ENCODE measurements at places on chromosomes 3 and 15.

DNA sequence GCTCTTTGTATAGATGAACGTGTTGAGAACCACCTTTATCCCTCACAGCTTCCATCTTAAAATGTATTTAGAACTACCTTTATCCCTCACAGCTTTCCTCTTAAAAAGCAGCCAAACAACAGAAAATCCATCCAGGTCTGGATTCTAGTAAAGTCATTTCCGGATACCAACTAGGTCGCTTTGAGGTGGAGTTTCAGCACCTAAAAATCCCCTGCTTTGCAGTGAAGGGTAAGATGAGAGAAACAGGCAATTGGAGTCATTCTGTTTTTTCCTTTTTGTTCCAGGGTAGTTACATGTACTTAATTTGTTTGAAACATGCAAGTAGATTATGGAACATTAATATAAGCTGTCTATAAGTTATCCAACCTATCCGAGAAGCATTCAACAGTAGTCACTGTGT lies 192.0 kb downstream of the UBE2E2 start:
- no peak for DNase-seq

DNA sequence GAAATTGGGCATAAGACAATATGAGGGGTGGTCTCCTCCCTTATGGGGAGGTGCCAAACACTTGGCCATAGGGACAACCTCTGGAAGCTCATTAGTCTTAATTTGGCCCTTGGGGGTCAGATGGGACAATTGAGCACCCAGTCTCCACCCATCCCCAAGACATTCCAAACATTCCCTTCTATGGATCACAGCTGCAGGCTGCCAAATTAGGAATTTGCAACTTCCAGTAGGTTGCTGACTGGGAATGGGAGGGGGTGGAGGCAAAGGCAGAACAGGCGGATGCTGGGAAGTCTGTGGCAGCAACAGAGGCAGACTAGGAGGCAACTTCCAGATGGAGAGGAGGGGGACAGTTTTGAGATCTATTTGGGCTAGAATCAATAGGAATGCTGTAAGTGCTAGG lies 1.4 kb upstream of the PDHB start:
- DNase-seq: no peak

- DNase-seq: no peak
These were observed 15.4 kb downstream of the SH3BP5 start for GRCh38 chr3:15316998-15317435.

DNA sequence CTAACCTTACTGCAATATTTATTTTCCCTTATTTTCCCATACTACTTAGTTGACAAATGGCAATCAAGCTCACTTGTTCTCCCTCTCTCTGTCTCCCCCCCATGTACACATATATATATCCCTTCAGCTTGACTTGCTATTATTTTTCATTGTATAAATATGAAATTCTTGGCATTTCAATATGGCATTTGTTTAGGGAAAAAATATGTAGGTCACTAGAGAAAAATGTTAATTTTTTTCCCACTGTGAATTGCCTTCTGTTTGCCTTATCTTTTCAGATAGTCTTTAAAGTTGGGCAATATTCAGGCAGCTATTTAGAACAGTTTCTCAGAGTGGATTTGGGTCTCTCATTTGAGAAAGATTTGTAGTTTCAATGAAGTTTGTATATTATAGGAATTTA lies 62.8 kb upstream of the UTS2B start:
- DNase-seq: no peak

DNA sequence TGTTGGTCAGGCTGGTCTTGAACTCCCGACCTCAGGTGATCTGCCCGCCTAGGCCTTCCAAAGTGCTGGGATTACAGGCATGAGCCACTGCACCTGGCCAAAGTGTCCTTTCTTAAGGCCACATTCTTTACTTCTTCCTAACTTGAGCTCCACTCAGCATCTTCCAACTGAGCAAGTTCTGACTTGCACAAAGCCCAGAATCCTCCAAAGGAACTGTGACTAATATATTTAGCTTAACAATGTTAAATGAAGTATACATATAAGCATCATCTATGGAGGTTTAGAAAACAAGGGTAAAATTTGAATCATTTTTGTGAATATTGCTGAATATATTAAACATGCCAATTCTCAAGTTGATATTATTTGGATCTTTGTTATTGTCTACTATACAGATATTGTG lies 93.7 kb downstream of the SHQ1 start:
- DNase-seq: no peak

- DNase-seq: no peak
These were observed 56.2 kb downstream of the CEMIP start for GRCh38 chr15:80835336-80835735.

GRCh38 chr3:109362823-109363222 lies 25.5 kb upstream of the DPPA4 start:
- no peak for DNase-seq

DNA sequence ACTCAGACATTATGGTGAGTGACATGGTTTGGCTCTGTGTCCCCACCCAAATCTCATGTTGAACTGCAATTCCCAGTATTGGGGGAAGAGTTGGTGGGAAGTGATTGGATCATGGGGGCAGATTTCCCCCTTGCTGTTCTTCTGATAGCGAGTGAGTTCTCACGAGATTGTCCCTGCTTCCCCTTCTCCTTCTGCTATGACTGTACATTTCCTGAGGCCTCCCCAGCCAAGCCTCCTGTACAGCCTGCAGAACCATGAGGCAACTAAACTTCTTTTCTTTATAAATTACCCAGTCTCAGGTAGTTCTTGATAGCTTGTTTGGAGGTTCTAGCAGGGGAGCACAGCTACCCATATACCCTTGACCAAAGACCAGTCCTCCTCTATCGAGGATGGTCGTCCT lies 45.9 kb downstream of the ADAM10 start:
- DNase-seq: no peak

GRCh38 chr3:32482693-32483092 lies 20.0 kb downstream of the CMTM6 start:
- DNase-seq: no peak

DNA sequence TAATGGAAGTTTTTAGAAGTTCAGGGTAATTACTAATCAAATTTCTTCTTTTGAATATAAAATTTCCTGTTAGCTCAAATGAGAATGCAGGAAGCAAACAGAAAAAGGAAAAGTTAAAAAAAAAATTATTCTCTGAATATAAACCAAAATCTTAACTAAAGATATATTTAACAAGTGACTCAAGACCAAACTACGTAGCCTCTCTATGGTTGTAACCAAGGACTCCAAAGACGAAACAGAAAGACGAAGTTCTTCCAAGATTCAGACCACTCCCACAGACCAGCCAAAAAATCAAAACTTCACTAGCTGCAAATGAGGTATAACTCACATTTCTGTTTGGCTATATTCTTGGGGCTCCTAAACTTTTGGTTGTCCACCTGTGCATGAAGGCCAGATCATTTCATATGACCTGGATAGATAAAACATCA lies 846.5 kb upstream of the ALCAM start:
- DNase-seq: no peak

DNA sequence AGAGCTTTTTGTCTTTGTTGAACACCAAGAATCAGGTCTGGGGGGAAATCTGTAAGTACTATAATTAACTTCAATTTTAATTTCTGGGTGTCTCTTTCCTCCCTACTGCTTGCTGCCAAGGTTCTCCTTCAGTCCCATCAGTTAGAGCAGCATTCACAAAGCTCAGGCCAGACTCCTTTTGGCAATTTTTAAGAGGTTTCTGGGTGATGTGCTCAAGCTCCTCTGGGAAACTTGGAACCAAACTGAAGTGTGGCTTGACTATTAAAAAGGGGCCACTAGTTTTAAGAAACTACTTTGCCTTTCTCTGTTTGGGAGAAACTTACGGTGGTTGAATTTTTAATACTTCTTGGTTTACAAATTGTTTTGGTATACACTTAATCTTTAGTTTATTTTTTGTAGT lies 227.7 kb upstream of the SOX2 start:
- no peak for DNase-seq

GRCh38 chr3:169278667-169279066 lies 384.8 kb downstream of the MECOM start:
- no peak for DNase-seq

- peak; percentile 77 for DNase-seq
These were observed 356.8 kb downstream of the FOXP1 start for GRCh38 chr3:71226565-71227269.

DNA sequence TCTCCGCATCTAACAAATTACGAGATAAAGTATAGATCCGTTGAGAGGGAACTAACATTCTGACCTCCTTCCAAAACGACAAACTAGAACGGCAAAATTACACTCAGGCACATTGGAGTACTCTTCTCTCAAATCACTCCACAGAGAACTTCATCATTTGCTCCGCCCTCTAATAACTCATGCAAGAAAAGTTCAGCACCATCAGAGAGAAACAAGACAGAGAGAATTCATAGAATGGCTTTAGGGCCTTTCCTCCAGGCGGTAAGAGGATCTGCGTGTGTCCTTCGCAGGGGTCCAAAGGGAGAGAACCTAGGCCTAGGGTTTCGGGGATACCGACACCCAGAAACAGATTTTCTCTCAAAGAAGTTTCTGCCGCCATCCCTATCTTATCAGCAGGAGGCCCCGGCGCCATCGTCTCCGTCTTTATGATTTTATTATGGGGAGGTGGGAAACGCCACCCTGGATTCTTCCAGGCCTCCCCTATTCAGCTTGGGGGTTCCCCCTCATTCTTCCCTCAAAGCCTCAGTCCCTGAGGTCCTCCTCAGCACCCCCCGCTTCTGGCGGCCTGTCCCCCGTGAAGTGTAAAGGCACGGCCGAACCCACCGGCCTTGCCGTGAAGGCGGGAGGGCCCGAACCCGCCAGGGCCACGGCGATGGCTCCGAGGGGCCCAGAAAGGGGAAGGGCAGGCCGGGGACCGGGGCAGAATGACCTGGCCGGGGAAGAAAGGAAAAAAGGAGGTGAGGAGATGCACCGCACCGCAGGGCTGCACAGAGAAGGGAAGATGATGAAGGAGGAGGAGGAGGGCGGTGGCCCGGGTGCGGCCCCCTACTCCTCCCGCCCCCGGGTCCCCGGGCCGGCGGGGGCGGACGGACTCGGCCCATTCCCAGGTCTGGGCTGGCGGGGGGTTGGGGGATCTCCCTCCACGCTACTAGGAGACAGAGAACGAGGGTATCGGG lies 768 bp downstream of the UBXN7 start:
- DNase-seq: peak; percentile 6

GRCh38 chr3:106825962-106826605 lies 551.2 kb upstream of the CCDC54 start:
- no peak for DNase-seq

All from activated CD4-positive, alpha-beta T cell treated with anti-CD3 and anti-CD28 coated beads, Interleukin-2, amount 50 U/mL, for 1 hour (primary cell).